ENCODE measurements at places on chromosomes 3 and 15.

- no peak for DNase-seq
- H3K4me3 ChIP-seq: no peak overlapping the region
- no peaks in the 10 kb centered on the region for H3K36me3 ChIP-seq
- no peak overlapping the region for H3K27ac ChIP-seq
- H3K4me1 ChIP-seq: peaks cover 4% of the 10 kb centered on the region
Measured at GRCh38 chr3:167884481-167884880, 149.0 kb downstream of the SERPINI1 start.

GRCh38 chr3:55813268-55814097, 326.4 kb upstream of the WNT5A start:
- DNase-seq: no peak
- H3K27me3 ChIP-seq: no peaks in the 10 kb centered on the region
- no peak overlapping the region for H3K27ac ChIP-seq
- H3K36me3 ChIP-seq: no peaks in the 10 kb centered on the region
- H3K4me1 ChIP-seq: no peaks in the 10 kb centered on the region

GRCh38 chr3:196918968-196919367, 23.4 kb downstream of the NCBP2 start:
- H3K27me3 ChIP-seq: no peaks in the 10 kb centered on the region
- DNase-seq: no peak
- peaks cover 27% of the 10 kb centered on the region for H3K36me3 ChIP-seq
- H3K4me1 ChIP-seq: no peaks in the 10 kb centered on the region
- H3K27ac ChIP-seq: no peak overlapping the region

GRCh38 chr3:38460377-38461270, 6.9 kb downstream of the ACVR2B start:
- no peaks in the 10 kb centered on the region for H3K36me3 ChIP-seq
- peaks cover 10% of the 10 kb centered on the region for H3K4me1 ChIP-seq
- no peak for DNase-seq
- no peak overlapping the region for H3K27ac ChIP-seq

- no peak overlapping the region for H3K27ac ChIP-seq
- H3K27me3 ChIP-seq: peaks cover 25% of the 10 kb centered on the region
- peaks cover 20% of the 10 kb centered on the region for H3K4me1 ChIP-seq
- DNase-seq: no peak
- H3K36me3 ChIP-seq: no peaks in the 10 kb centered on the region
- H3K4me3 ChIP-seq: no peak overlapping the region
Measured at GRCh38 chr3:72452745-72453144, 395.5 kb downstream of the SHQ1 start.

GRCh38 chr3:108501535-108501934, 8.9 kb downstream of the MYH15 start:
- DNase-seq: no peak
- H3K4me1 ChIP-seq: no peaks in the 10 kb centered on the region
- H3K4me3 ChIP-seq: no peak overlapping the region

GRCh38 chr15:69459066-69459465, 6.4 kb downstream of the RPLP1 start:
- H3K4me3 ChIP-seq: no peak overlapping the region
- no peak for DNase-seq
- H3K27me3 ChIP-seq: no peaks in the 10 kb centered on the region
- H3K4me1 ChIP-seq: peaks cover 35% of the 10 kb centered on the region

DNA sequence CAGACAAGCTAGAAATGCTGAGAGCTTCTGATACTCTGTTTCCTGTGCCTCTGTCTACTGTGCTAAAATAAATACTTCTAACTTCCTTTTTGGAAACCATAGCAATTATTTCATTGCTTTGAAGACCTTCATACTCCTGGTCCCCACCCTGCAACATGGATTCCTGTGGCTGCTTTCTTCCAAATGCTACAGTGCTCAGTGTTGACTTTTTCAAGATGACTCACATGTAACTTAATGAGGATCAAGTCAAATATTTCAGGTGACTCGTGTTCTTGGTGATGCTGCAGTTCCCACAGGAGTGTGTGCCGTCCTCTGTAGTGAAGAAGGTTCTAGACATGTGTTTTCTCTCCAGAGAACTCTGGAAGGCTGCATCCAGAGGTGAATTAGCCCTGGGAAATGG, 288.6 kb downstream of the CLSTN2 start:
- no peaks in the 10 kb centered on the region for H3K36me3 ChIP-seq
- peaks cover 12% of the 10 kb centered on the region for H3K27me3 ChIP-seq
- DNase-seq: no peak
- no peak overlapping the region for H3K4me3 ChIP-seq

GRCh38 chr3:71542521-71543370, 40.8 kb downstream of the FOXP1 start:
- peaks cover 23% of the 10 kb centered on the region for H3K4me1 ChIP-seq
- no peak overlapping the region for H3K4me3 ChIP-seq
- no peak overlapping the region for H3K27ac ChIP-seq
- DNase-seq: peak; percentile 41

- no peaks in the 10 kb centered on the region for H3K36me3 ChIP-seq
- no peak overlapping the region for H3K27ac ChIP-seq
- DNase-seq: no peak
- H3K4me1 ChIP-seq: peaks cover 2% of the 10 kb centered on the region
- no peaks in the 10 kb centered on the region for H3K27me3 ChIP-seq
- H3K4me3 ChIP-seq: no peak overlapping the region
Measured at GRCh38 chr15:91988071-91988470, 134.6 kb downstream of the SLCO3A1 start.

DNA sequence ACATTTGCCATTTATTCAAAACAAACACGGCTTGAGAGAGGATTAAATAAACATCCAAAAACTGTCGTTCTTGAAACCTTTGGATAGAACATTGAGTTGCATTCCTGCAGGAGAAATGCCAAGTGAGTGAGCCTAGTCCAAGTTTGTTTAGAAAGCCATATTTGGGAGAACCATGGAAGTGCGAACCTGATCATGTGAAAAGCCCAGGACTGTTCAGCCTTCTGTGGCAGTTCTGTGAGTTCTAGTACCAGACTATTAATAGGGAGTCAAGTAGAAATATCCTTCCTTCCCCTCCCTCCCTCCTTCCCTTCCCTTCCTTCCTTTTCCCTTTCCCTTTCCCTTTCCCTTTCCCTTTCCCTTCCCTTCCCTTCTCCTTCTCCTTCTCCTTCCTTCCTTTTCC, 470.4 kb downstream of the LPP start:
- H3K27me3 ChIP-seq: no peaks in the 10 kb centered on the region
- H3K4me1 ChIP-seq: peaks cover 13% of the 10 kb centered on the region
- H3K36me3 ChIP-seq: no peaks in the 10 kb centered on the region

DNA sequence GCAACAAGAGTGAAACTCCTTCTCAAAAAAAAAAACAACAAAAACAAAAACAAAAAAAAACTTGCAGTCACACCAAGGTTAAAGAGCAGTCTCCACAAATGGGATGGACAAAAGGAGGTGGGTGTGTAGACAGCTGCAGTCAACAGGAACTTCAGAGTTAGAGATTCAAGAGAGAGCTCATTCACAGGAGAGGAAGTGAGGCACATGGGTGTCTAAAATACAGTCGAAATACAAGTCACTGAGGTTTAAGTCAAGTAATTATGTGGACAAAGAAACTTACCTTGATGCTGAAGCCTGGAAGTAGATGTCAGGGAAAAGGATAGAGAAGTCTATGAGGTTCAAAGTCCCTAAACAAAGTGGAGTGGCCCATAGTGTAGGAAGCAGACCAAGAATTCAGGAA, 14.8 kb downstream of the MRPS11 start:
- H3K27ac ChIP-seq: no peak overlapping the region
- H3K4me1 ChIP-seq: no peaks in the 10 kb centered on the region
- H3K4me3 ChIP-seq: no peak overlapping the region
- no peaks in the 10 kb centered on the region for H3K27me3 ChIP-seq

DNA sequence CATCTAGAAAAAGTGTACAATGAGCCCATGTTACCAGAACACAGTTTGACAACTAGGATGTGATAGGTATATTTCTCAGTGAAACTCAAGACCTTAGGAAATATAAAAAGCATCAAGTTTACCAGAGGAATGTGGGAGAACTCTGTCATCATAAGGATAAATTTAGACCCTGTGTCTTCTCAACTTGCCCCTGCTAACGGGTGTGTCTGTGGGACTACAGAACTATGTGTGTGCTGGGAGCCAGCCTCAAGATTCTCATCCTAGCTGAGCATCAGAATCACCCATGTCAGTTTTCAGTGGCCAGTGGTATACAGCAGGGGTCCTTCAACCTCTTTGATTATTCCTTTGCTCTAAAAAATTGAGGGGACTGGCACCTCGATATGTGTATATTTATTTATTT, 393.3 kb downstream of the PLCL2 start:
- H3K4me3 ChIP-seq: no peak overlapping the region
- H3K4me1 ChIP-seq: no peaks in the 10 kb centered on the region
- no peaks in the 10 kb centered on the region for H3K36me3 ChIP-seq
- H3K27me3 ChIP-seq: no peaks in the 10 kb centered on the region

GRCh38 chr3:189158034-189158433, 13.7 kb upstream of the TPRG1 start:
- H3K4me3 ChIP-seq: no peak overlapping the region
- peak; percentile 29 for DNase-seq

- H3K27ac ChIP-seq: no peak within 1 kb of the TSS
- H3K4me3 ChIP-seq: no peak within 1 kb of the TSS
- no peak for DNase-seq
- H3K27me3 ChIP-seq: peaks cover 2% of the 10 kb centered on the region
- no peaks in the 10 kb centered on the region for H3K36me3 ChIP-seq
Measured at GRCh38 chr3:49799761-49800160, at the start of gene CDHR4. TSS of gene CDHR4 (minus strand) at chr3:49799873. CDS start at chr3:49799812, 61 bp downstream.

DNA sequence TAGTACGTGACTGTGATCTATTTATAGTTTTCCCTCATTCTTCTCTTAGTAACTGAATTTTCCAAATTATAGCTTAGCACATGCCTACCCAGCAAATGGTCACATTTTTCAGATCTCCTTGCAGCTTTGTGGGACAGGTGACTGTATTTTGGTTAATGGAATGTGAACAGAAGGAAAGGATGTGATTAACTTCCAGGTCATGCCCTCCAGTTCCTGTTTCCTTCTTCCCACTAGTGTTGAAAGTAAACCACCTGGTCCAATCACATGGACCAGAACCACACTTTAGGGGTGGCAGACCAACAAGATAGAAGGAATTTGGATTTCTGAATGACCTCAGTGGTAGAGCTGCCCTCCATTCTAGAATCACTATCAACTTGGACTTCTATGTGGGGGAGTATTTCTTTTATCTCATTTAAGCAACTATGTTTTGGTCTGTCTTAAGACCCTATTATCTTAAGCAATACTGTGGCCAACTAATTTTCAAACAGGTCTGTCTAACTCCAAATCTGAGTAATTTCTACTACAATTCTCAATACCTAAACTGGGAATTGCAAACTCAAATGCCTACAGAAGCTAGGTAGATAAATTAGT, 76.0 kb upstream of the TSC22D2 start:
- peaks cover 12% of the 10 kb centered on the region for H3K27me3 ChIP-seq
- no peak overlapping the region for H3K4me3 ChIP-seq
- H3K4me1 ChIP-seq: peaks cover 11% of the 10 kb centered on the region
- H3K27ac ChIP-seq: no peak overlapping the region
- H3K36me3 ChIP-seq: no peaks in the 10 kb centered on the region
- no peak for DNase-seq

- H3K27me3 ChIP-seq: no peaks in the 10 kb centered on the region
- no peak overlapping the region for H3K4me3 ChIP-seq
- no peak for DNase-seq
- no peaks in the 10 kb centered on the region for H3K36me3 ChIP-seq
- H3K4me1 ChIP-seq: peaks cover 10% of the 10 kb centered on the region
Measured at GRCh38 chr3:183439515-183439914, 11.1 kb upstream of the MCF2L2 start.

- no peak overlapping the region for H3K4me3 ChIP-seq
- no peak overlapping the region for H3K27ac ChIP-seq
- no peaks in the 10 kb centered on the region for H3K27me3 ChIP-seq
- H3K36me3 ChIP-seq: no peaks in the 10 kb centered on the region
Measured at GRCh38 chr15:94877833-94878232, 646.5 kb downstream of the MCTP2 start.

GRCh38 chr15:100559330-100559729, 30.6 kb upstream of the CERS3 start:
- no peaks in the 10 kb centered on the region for H3K4me1 ChIP-seq
- no peak overlapping the region for H3K27ac ChIP-seq
- DNase-seq: no peak
- H3K27me3 ChIP-seq: no peaks in the 10 kb centered on the region

- peak overlapping the region; percentile 22 for H3K27ac ChIP-seq
- no peak overlapping the region for H3K4me3 ChIP-seq
- H3K4me1 ChIP-seq: peaks cover 73% of the 10 kb centered on the region
- no peaks in the 10 kb centered on the region for H3K27me3 ChIP-seq
- peak; percentile 60 for DNase-seq
Measured at GRCh38 chr3:186515125-186515524, 29.1 kb downstream of the CRYGS start.

DNA sequence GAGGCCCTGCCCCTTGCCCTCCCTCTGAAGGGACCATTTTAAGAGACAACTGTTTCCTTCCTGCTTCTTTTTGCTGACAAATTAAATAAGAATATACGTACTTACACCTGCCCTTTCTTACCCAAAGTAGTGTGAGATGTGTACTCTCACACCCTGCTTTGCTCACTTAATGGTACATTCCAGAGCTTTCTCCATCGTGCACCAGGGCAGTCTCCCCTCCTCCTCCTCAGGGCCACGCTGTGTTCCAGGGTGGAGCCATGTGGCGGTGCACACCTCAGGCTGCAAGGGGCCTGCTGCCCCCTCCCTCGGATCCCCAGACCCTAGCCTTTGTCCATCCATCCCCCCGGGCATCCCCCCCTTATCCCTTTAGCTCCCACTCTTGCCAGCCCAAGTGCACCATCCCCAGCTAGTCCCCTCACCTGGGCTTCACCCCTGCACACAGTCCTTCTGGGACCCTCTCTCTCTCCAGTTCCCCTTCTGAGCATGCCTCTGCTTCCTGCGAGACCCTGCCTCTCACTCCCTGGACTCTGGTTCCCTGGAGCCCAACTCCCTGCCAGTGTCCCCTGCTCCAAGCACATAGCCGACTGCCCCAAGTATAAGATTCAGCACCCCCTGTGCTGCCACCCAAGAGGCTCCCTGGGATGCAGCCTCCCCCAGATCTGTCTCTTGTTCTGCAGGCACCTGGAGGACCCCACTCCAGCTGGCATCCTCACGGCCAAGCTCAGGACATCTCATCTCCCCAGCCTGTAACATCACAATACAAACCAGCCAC, 89.5 kb upstream of the IQSEC1 start:
- no peak for DNase-seq
- H3K27me3 ChIP-seq: no peaks in the 10 kb centered on the region
- H3K4me1 ChIP-seq: no peaks in the 10 kb centered on the region
- no peaks in the 10 kb centered on the region for H3K36me3 ChIP-seq

GRCh38 chr3:64190517-64191515, 34.5 kb downstream of the PRICKLE2 start:
- no peak overlapping the region for H3K27ac ChIP-seq
- H3K36me3 ChIP-seq: no peaks in the 10 kb centered on the region
- no peaks in the 10 kb centered on the region for H3K4me1 ChIP-seq
- no peaks in the 10 kb centered on the region for H3K27me3 ChIP-seq
- no peak for DNase-seq

Data from activated CD8-positive, alpha-beta T cell treated with anti-CD3 and anti-CD28 coated beads for 36 hours (primary cell).